ENCODE measurements at places on chromosomes 16 and 17.

DNA sequence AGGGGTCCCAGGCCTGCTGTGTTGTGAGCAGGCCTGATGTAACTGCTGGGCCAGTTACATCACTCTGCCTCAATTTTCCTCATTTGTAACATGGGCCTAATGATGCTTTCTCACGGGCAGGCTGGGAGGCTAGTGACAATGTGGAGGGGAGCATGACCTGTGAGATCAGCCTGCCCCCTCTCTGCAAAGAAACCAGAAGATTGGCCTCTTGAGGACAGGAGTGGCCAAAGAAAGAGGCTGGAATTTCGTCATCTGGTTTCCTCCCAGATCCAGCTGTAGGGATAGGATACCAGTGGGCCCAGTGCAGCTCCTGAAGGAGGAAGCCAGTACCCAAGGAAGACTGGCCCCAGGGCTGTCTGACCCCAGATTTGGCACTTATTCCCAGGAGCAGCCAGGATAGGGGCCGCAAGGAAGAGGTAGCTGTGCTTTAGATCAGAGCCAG is 615 bp upstream of the SREBF1 start:
- peak; percentile 64 for DNase-seq

GRCh38 chr16:28878083-28878926 is at the start of gene ATP2A1:
Gene ATP2A1, plus strand, starts transcription at chr16:28878488. Its CDS starts 184 bp downstream, at chr16:28878672.
- DNase-seq = no peak

DNA sequence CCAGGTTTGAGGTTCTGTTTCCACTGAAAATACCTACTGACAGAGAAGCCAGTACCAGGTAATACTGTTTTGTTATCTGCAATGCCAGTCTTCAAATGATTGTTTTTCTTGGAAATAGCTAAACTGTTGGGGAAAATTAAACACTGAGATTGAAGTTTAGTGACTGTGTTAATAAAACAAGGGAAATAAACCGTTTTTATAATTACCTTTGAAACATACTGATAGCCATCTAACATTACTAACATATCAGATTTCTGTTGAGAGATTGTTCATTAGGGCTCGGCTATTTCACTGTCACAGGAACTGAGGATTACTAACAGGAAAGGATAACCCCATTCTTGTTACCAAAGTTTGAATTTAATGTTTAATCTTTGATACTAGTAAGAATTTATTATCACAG is 42.1 kb downstream of the CYB5B start:
- no peak for DNase-seq

DNA sequence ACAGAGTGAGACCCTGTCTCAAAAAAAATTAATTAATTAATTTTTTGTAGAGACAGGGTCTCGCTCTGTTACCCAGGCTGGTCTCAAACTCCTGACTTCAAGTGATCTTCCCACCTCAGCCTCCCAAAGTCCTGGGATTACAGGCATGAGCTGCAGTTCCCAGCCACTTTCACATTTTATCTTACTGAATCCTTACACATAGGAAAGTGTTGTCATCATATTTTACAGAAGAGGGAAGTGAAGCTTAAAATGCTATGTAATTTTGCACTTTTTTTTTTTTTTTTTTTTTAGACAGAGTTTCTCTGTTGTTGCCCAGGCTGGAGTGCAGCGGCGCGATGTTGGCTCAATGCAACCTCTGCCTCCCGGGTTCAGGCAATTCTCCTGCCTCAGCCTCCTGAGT is 21.1 kb upstream of the ZNF629 start:
- no peak for DNase-seq

DNA sequence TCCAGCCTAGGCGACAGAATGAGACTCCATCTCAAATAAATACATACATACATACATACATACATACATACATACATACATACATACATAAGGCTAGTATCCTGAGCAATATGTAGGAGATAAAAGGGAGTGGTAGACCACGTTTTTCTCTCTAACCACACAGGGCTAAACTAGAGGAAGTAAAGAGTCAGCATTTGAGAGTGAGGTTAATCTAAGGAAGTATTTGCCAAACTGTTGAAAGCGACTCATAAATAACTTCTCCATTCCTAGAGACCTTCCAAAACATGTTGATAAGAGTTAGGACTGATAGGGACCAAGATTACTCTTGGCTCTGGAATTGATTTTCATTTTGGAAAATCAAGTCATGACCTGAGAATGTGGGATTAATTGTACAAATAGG is 68.9 kb downstream of the NEUROD2 start:
- DNase-seq = no peak

DNA sequence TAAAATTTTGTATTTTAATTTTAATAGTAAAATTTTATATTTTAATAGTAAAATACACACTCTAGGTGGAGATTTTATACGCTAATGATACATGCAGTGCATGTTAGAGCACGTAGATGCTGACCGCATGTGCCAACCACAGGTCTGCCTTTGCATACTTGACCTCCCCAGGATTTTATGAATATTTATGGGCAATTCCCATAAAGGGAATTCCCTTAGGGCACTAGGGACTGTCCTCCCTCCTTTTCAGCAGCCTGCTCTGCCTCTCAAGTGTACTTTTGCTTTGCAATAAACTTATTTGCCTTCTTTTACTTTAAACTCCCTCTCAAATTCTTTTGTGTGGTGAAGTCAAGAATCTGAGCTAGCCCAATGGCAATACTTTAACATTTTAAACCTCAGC is 217.7 kb upstream of the CDH8 start:
- DNase-seq = no peak

DNA sequence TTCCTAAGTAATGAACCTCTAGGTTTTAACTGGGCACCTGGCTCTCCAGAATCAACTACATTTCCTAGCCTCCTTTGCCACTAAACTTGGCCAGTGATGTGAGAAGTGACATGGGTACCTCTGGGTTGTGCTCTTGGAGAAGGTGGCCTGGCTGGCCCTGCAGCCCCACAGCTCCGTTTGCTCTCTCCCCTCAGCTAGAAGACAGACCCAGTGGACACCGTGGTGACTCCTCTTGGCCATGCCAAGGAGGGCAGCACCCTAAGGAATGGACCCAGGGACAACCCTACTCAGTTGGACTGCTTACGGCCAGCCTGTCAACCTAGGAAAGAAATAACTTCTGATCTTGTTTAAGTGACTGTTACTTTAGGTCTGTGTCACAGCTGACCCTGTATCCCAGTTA is 151.4 kb downstream of the TMEM132E start:
- no peak for DNase-seq

- no peak for DNase-seq
These were observed 5.0 kb downstream of the FHOD1 start for GRCh38 chr16:67242138-67242730.

DNA sequence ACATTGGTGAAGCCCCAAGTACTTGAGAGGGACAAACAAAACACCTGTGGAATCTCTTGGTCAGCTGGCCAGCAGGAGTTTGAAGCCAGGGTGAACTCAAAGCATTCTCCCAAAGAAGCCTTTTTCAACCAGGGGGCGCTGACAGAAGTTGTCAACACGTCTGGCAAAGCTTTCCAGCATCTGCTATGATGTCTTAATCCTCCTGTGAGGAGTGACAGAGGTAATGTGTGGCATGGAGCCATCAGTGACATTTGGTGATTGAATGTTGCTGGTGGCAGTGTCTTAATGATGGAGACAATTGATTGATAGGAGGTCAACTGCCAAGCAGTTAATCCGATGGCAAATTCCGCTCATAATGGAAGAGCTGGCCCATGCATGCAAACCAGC is 257.6 kb upstream of the HSBP1 start:
- peak; percentile 10 for DNase-seq

GRCh38 chr17:45962221-45962972 is 36.7 kb upstream of the STH start:
- no peak for DNase-seq

DNA sequence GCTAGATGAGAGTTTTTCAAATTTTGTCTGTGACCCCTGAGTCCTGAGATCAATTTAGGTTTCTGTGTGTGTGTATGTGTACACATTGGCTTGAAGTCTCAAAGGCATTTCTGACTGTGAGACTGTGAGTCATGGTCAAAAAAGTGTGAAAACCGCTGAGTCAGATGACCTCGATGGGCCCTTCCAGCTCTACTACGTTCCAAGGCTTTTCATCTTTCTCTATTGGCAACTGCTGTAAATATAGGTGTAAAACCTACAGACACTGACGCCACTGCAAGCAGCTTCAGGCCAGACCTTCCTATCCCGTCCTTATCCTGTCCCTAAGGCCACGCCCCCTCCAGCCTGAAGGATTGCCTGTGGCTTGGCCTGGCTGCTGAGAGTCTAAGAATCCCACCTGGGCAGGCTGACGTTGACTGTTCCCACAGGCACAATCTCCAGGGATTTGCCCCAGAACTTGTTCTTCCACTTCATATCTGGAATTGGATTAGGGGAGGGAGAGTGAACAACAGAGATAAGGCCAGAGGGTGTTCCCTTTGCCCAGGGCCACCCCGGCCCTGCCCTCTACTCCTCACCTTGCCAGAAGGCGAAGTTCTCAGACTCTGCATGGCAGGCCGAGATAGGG is 11.3 kb downstream of the OSBPL7 start:
- DNase-seq = peak; percentile 61

DNA sequence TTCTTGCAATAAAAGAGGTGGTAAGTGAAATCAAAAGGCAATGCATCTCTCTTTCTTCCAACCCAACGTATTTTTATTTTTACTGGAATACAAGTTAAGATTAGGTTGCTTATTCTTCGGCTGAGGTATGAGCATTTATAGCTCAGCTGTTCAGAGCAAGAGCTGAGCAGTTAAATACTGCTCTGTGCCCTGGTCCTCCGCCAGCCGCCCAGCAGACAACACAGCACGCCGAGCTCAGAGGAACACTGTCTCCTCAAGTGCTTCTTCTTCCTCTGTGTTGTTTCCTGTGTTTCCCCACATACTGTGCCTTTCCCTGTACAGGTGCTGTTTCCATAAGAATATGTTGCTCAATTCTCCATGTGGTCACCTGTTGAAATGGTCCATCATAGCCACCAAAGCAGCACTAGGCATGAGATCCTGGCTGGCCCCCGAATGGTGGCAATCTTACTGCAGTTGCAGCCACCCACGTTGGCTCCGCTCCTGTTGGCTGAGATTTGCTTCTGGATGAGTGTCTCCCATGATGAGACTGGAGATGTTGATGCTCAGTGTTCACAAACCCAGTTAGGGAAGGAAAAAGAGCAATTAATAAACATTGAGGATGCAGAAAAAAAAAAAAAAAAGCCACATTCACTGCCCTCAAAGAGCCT is 515.3 kb downstream of the GRIN2A start:
- DNase-seq = no peak

DNA sequence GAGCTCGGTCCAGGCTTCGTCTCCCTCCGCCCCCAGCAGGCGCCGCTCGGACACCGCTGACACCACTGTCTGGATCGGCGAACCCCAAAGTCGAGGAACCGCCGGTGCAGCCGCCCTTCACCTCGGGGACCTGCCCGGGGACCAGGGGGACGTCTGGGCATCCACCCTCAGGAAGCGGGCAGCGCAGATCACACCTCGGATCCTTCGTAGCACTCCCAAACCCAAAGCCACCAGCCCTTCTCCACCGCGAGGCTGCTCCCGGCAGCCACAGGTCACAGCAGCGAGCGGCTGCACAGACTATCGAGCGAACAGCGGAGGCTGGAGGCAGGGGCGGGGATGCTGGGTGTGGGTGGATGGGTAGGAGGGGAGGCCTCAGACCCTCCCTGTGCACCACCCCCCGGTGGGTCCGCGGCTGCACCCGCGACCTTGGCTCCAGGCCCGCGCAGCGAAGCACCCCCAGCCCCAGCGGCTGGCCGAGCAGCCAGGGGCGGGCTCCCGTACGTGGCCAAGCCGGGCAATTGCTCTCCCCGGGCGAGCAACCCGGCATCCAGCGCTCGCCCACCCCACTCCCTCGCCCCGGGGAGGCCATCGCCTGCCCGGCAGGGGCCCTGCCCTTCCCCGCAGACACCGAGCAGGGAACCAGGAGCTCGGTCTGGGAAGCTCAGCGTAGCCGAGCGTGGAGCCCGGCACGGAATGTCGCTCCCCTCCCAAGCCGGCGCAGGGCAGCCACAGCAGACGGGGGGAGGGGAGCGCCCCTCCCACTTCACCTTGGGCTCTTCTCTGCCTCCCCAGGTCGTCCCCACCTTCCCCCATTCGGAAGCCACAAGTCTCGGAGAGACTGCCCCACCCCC is 1.0 kb downstream of the SDK2 start:
- peak; percentile 27 for DNase-seq

DNA sequence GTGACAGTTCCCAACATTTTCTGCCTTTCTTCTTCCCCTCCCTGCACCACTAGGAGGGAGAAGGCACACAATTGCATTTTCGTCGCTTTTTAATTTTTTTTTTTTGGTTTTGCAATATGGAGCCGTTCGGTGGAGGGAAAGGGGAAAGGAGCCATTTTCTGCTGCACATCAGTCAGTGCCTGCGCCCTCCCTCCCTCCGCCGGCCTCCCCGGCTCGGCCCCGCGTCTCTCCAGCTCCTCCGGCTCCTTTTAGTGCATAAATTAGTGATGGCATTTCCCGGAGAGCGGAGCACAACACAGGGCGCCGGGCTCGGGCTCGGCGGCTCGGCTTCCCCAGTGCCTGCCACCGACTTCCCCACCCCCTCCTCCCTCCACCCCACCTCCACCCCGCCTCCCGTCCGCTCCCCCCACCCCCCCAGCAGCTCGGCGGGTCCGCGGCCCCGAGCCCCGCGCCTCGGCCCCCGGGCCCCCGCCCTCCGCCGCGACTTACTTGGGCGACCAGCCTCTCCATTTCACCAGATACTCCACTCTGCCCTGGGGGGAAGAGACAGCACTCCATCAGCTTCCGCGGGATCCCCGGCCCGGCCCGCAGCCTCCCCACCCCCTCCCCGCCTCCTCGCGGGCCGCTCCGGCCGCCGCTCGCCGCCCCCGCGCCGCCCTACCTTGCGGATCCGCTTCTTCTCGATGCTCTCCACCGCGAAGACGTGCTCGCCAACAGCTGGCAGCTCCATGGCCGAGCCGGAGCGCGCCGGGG is 542 bp downstream of the CBX4 start:
- peak; percentile 51 for DNase-seq

- peak; percentile 81 for DNase-seq
These were observed 29.3 kb downstream of the MXRA7 start for GRCh38 chr17:76681222-76682137.

DNA sequence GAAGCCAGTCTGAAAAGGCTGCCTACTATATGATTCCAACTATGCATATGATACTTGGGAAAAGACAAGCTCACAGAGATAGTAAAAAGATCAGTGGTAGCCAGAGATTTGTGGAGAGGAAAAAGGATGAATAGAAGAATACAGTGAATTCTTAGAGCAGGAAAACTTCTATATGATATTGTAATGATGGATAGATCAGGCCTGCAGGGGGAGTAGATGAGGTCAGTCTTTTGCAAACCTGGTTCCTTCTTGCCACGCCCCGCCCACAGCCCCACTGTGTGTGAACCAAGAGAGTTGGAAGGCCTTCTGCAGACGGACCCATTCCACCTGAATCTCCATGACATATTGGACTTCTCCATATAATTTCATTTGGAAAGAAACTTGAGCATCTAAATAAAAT is 761 bp upstream of the CCL8 start:
- no peak for DNase-seq

GRCh38 chr17:16973760-16974540 is 2.0 kb upstream of the TNFRSF13B start:
- no peak for DNase-seq

GRCh38 chr17:76527430-76528111 is 9.9 kb downstream of the CYGB start:
- peak; percentile 44 for DNase-seq
